ENCODE measurements at places on chromosomes 11 and 22.
A peak's percentile ranks its signal among the peaks of the same experiment; 100 is the strongest.

GRCh38 chr22:36331912-36332622 lies 55.7 kb downstream of the MYH9 start:
- H3K36me3 ChIP-seq = peaks cover 96% of the 10 kb centered on the region
- DNase-seq = peak; percentile 36
- H3K4me1 ChIP-seq = peaks cover 56% of the 10 kb centered on the region
- H3K4me3 ChIP-seq = no peak overlapping the region

- no peak overlapping the region for H3K27ac ChIP-seq
- no peaks in the 10 kb centered on the region for H3K4me1 ChIP-seq
- H3K36me3 ChIP-seq = no peaks in the 10 kb centered on the region
- no peak for DNase-seq
- no peaks in the 10 kb centered on the region for H3K27me3 ChIP-seq
- H3K4me3 ChIP-seq = no peak overlapping the region
These were observed 252.1 kb downstream of the SBF2 start for GRCh38 chr11:10041748-10042446.

DNA sequence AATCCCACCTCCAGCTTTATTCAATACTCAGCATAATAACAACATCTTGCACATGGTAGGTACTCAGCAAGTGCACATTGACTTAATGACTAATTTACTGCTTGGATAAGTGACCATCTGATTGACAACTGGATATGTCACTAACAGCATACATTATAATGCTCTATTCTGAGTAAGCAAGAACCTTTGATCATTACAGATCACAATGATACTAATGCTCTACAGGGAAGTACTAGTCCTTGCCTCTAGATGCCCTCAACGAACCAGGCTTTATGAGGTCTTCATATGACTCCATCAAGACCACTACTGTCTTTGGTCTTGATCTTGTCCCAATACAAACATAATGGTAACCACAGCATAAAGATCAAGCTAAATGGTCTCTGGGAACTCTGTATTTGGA lies 167.6 kb upstream of the MTMR2 start:
- DNase-seq = no peak
- no peak overlapping the region for H3K27ac ChIP-seq
- no peaks in the 10 kb centered on the region for H3K27me3 ChIP-seq
- peaks cover 12% of the 10 kb centered on the region for H3K4me1 ChIP-seq
- peaks cover 21% of the 10 kb centered on the region for H3K36me3 ChIP-seq

DNA sequence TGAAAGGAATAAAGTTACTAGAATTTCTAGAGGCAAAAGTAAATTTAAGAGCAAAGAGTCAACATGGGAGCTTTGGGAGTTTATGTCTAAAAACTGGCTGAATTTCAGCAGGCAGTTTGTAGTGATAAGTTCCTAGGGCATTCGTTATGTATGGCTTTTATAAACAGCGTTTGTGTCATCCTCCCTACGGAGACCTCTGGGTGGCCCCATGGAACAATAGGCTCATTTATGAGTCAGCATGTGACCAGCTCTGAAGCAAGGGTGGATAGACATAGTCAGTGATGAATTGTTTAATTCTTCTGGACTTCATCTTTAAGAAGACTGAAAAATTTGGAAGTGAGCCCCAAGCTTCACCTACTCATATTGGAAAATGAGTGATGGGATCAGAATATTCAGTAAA lies 37.1 kb downstream of the SVIP start:
- no peaks in the 10 kb centered on the region for H3K4me1 ChIP-seq
- peak; percentile 45 for DNase-seq
- no peaks in the 10 kb centered on the region for H3K27me3 ChIP-seq

- peaks cover 5% of the 10 kb centered on the region for H3K4me1 ChIP-seq
- H3K27me3 ChIP-seq = no peaks in the 10 kb centered on the region
- no peak overlapping the region for H3K4me3 ChIP-seq
These were observed 5.1 kb downstream of the TSPAN18 start for GRCh38 chr11:44731685-44732430.

GRCh38 chr11:66293777-66294625 lies 2.3 kb downstream of the TMEM151A start:
- H3K27me3 ChIP-seq = peaks cover 52% of the 10 kb centered on the region
- H3K36me3 ChIP-seq = no peaks in the 10 kb centered on the region
- no peak overlapping the region for H3K4me3 ChIP-seq
- no peak for DNase-seq
- no peak overlapping the region for H3K27ac ChIP-seq
- H3K4me1 ChIP-seq = peaks cover 13% of the 10 kb centered on the region

GRCh38 chr11:32418836-32419235 lies 16.5 kb downstream of the WT1 start:
- no peaks in the 10 kb centered on the region for H3K36me3 ChIP-seq
- H3K27ac ChIP-seq = no peak overlapping the region
- no peak for DNase-seq
- H3K27me3 ChIP-seq = peaks cover 35% of the 10 kb centered on the region

- H3K4me3 ChIP-seq = peak within 1 kb of the TSS; percentile 43
- no peak within 1 kb of the TSS for H3K27ac ChIP-seq
- peaks cover 10% of the 10 kb centered on the region for H3K36me3 ChIP-seq
- peaks cover 37% of the 10 kb centered on the region for H3K4me1 ChIP-seq
- peak; percentile 47 for DNase-seq
These were observed at the start of gene ESAM for GRCh38 chr11:124762105-124762623. TSS of gene ESAM (minus strand) at chr11:124762290. CDS start at chr11:124762154, 136 bp downstream.
